M059J (cell line): ENCODE measurements at places on chromosomes 7 and 10. TPM values are rescaled to one million over a fixed set of nuclear protein-coding genes. Genes with fewer than 3 reads are reported as not detected.
A peak's percentile ranks its signal among the peaks of the same experiment; 100 is the strongest.

- peak; percentile 78 for DNase-seq
These were observed 49.4 kb downstream of the AKR1D1 start for GRCh38 chr7:138125598-138126111.

GRCh38 chr10:99731306-99732032, 458 bp downstream of the COX15 start:
- DNase-seq: no peak

- DNase-seq: no peak
These were observed 116.6 kb upstream of the RSU1 start for GRCh38 chr10:16933783-16934182.

DNA sequence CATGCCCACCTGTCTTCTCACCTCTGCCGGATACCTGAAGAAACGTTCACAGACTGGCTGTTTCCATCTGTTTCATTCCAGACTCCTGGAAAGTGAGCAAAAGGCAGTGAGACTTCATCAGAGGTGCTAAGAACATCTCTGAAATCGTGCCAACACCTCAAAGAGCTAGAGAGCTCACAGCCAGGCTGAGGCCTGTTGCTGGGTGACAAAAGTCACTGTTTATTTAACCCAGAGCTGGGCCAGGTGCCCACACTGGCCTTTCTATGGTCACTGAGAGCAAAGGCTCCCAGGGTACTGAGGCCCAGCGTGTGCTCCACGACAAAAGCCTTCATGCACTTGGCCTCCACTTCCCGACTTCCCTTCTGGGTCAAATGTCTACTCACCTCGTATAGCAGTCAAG, 3.7 kb upstream of the NANOS1 start:
- peak; percentile 86 for DNase-seq

GRCh38 chr10:103681617-103682399, 173.6 kb downstream of the SH3PXD2A start:
- no peak for DNase-seq

The CAV2 gene
- 151 and 165 TPM in 2 replicates for total RNA-seq

The COX19 gene
- 7.7 and 10.2 TPM in 2 replicates for total RNA-seq
